Pons (tissue), 1 donor: ENCODE measurements at places on chromosomes 6 and 20.

DNA sequence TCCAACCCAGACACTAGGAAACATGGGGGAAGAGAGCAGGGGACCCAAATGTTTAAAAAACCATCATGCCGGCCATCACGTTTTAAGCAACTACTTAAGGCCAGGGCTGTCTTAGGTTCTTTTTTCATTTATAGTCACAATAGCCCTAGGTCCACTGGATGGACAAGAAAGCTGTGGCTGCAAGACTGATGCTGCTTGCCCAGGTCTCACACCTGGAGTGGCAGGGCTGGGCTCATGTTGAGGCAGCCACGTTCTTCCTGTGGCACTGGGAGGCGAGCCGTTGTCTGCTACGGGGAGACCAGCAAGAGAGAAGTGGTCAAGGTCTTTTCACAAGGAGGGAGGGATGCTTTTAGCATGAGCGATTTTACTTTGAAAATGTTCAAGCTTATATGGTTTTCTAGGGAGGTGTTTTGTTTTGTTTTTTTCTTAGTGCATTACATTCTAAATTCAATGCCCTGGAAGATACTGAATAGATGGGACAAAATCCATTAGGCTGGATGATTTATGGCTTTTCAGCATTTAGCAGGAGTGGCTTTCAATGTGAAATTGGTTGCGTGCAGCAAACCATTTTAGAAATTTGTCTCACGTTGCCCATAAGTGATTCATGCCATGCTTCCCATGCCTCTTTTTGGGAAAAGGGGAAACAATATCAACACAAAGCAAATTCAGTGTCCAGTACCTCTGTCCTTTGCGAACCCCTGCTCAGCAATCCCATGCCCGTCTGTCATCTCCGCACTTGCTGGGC, 106.6 kb upstream of the SNX9 start:
- no peak for DNase-seq

- no peak for DNase-seq
Measured at GRCh38 chr6:75505424-75505823, 11.8 kb upstream of the FILIP1 start.

- no peak for DNase-seq
Measured at GRCh38 chr6:87742106-87742505, 40.1 kb upstream of the AKIRIN2 start.

DNA sequence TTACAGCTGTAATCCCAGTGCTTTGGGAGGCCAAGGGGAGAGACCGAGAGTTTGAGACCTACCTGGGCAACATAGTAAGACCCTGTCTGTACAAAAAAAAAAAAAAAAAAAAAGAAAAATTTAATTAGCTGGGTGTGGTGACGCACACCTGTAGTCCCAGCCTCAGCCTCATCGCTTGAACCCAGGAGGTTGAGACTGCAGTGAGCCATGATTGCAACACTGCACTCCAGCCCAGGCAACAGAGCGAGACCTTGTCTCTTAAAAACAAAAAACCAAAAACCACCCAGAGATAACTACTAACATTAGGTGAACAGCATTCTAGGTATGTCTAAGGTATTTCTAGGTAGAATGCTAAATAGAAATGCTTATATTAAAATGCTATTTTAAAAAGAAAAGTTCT, 21.0 kb upstream of the PI16 start:
- DNase-seq, result no peak

GRCh38 chr20:4344670-4345069, 329.3 kb upstream of the RNF24 start:
- DNase-seq, result no peak
